MCF 10A (cell line): ENCODE measurements at places on chromosomes 2 and 18.

DNA sequence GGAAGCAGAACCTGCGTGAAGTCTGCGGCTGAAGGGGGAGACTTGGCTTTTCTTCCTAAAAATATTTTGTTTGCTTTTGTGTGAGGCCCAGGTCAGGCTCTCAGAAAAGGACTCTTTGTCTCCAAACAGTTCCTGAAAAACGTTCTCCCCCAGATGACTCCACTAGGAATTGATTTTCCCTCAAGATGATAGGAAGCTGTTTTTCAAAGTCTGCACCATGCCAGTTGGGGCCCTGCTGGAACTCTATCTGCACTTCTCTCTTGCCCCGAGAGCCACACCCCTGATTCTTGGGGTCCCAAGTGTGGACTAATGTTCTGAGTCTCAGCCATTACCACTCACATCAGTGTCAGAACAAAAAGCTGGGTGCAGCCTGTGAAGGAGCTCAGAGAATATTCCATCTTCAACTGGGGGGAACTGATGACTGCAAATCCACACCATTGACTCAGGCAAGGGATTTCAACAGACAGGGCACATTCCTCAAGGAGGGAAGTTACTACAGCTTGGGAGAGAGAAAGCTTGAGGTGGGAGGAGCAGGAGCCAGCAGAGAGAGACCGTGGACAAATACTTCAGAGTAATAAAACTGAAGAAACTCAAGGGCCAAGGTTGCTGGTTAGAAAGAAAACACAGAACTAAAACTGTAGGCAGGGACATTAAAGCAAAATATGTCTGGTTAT lies 768.3 kb downstream of the RNF144A start:
- DNase-seq: peak; percentile 31

GRCh38 chr2:217810260-217810659 lies 192.5 kb downstream of the TNS1 start:
- DNase-seq: no peak

GRCh38 chr2:96953611-96953978 lies 32.8 kb downstream of the FAM178B start:
- no peak for DNase-seq

- DNase-seq: peak; percentile 61
These were observed 34.5 kb downstream of the RAB31 start for GRCh38 chr18:9742524-9743131.

DNA sequence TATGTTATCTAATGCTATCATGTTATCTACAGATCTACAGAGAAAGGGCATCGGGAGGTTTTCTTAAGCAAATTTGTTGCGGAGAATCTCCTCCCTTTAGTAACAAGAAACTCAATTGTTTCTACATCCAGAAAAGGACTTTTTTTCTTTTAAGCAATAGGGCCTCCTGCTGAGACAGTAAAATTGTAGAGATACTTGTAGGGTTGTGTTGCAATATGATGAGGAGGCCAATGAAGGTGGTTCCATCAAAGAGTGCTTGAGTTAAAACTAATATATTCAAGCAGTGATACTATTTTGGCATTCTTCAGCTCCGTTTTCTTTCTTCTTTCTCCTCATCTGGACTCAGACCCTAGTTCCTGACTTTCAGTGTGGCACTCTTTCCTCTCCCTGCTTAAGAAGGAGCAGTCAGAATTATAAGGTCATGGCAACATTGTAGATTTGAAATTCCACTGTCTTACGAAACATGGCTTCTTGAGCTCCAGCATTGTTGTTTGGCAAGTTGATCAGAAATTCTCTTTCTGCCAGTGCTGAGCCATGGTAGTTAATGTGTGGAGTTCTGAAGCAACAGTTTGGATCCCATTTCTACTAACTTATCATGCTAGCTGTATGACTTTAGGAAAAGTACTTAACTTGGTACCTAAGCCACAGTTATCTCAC lies 202.0 kb upstream of the SLC14A2 start:
- DNase-seq: peak; percentile 44

GRCh38 chr2:175688243-175688642 lies 313.8 kb downstream of the LNPK start:
- DNase-seq: no peak

DNA sequence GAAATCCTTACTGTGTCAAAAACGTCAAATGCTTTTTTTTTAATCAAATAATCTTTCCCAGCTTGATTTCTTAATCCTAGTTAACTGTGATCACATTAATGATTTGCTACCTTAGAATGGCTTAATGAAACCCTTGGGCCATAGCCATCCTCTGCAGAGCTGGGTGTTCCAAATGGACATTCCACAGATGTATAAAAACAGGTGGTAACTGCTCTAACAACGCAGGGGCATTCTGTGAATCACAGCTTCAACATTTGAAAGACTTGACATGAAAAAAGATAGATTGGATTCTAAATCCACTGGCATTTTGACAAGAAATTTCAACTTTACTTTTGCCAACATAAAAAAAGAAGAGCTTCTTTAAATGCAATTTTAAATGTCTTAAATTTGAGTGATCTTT lies 69.8 kb upstream of the RASGRP3 start:
- no peak for DNase-seq

GRCh38 chr18:78826631-78827030 lies 153.0 kb upstream of the SALL3 start:
- DNase-seq: no peak

DNA sequence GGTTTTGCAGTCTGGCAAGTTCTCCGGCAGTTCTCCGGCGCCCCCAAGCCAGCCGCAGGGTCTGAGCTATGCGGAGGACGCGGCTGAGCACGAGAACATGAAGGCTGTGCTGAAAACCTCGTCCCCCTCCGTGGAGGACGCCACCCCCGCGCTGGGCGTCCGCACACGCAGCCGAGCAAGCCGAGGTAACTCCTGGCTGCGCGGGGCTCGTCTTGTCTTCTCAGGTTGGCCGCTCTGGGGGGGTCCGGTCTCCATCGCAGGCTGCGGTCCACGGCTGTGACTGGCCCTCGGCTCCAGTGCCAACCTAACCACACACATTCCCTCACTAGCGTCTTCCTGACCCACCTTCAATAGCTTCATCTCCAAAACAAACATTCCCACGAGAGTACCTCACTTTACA lies 68.2 kb downstream of the TPGS2 start:
- no peak for DNase-seq

- peak; percentile 65 for DNase-seq
These were observed 1178.5 kb upstream of the ACVR2A start for GRCh38 chr2:146666340-146666739.

DNA sequence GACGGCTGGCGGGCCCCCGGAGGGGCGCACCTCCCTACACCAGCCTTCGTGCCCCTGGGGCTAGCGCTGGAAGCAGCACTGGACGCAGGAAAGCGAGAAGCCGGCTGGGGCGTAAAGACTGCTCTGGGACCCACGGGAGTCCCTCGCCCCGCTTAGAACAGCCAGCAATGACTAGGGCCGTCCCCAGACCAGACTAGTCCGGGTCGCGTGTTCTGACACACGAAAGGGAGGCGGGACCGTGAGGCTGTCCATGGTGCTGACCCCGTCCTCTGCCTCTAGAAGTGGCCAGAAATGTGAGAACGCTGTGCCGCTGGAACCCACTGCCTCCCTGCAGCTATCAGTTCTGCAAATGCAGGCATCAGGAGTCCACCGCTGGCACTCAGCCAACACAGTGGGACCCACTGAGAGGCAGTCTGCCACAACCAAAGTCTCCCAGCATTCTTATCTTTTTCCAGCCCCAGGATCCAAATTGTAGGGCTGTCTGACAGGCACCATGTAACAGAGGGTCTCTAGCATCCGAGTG lies at the start of gene UCN:
TSS of gene UCN (minus strand) at position 87 of the 523 bp plus-strand sequence. CDS start 550 bp downstream, outside the sequence.
- no peak for DNase-seq

DNA sequence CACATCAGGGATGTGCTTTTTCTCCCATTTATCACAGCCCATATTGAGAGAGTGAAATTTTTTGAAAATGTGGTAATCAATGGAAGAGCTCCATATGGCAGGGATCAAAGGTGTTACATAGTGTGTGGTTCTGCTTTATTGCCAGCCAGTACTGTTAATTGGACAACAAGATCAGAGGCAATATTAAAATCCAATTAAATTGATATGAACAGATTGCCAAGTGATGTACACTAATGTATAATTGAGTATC lies 338.9 kb downstream of the BCL11A start:
- no peak for DNase-seq

DNA sequence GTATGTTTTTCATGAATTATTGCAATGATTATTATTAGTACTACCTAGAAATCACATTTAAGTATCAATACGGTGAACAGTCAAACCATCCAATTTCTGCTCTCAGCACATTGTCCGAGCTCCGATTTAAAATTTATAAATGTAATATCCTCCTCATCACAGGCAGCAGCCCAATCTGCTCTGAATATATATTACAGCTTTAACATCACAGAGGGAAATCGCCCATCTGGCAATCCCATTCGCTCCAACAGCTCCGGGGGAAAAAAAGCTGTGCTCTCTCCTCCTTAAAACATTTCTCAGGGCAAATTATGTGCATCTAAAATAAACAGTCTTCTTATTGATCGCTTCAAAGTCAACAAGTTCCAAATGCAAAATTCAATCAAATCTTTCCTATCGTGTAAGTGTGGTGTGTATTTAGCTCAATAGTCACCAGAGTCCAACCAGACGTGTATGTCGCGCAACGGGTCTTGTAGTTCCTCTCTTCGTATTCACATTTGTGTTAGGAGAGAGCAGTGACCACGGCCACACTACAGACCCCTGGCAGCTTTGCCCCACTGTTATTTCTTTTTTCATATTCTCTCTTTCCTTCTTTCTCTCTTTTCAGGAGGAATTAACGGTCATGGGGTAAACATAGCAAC lies 2.4 kb downstream of the FIGN start:
- DNase-seq: peak; percentile 47

GRCh38 chr2:47002480-47003381 lies 87.1 kb upstream of the MCFD2 start:
- no peak for DNase-seq

- peak; percentile 82 for DNase-seq
These were observed 60.6 kb downstream of the SLC16A14 start for GRCh38 chr2:230007931-230008707.

DNA sequence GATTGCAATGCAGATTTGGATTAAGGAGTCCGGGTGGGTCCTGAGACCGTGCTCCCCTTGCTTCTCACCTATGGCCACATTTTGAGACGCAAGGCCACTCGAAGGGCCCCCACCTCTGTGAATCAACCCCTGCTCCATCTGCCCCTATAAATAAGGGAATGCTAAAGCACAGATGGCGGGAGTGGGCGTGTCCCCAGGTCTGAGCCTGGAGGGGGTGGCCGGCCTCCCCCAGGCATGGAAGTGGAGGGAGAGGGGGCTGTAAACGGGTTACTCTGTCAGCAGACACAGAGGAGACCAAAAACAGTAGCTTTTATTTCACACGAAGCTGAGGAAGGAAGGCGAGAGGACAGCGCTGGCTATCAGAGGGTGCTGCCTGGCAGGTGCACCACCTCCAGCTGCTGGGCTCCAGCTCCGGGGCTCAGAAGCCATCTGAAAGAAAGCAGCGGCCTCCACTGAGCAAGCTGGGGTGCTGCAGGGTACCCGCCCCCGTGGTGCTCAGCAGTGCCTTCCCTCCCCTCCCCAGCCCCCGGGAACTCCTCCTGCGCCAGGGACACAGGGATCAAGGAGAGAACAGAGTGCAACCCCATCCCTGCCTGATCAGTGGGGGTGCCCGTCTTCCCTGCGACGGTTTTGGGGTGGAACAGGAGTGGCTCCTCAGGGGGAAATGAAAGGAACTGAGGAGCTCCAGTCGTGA lies 56.7 kb upstream of the RAB6C start:
- DNase-seq: peak; percentile 2

- peak; percentile 72 for DNase-seq
These were observed 133.9 kb downstream of the MAP4K4 start for GRCh38 chr2:101831351-101831865.

DNA sequence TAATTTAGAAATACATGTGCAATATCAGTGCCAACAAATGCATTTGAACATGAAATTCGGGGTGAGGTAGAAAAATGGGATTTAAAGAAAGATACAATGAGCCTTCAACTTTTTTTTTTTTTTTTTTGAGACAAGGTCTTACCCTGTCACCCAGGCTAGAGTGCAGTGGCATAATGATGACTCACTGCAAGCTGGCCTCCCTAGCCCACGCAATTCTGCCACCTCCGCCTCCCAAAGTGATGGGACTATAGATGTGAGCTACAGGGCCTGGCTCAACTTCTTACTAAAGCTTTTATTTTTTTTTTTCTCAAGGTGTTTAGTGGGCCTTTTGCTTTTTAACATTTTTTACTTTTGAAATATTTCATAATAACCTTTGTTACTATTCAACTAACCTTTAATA lies 365.6 kb downstream of the LRRTM4 start:
- no peak for DNase-seq

DNA sequence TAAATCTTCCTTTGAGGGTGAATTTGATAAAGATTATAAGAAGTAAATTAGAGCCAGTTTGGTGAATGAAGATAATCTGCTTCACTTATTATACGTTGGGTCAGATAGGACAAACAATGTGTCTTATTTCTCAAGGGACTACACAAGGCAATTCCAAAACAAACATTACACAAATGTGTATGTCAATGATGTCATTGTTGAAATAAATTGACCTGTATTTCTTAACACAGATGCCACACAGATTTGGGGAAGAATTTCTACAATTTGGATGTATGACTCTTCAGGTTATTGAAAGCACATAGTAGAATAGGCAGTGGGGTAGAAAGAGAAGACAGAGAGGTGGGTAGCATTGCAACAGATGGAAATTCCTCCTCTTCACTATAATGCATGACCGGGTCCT lies 6.9 kb upstream of the CRIM1 start:
- no peak for DNase-seq

DNA sequence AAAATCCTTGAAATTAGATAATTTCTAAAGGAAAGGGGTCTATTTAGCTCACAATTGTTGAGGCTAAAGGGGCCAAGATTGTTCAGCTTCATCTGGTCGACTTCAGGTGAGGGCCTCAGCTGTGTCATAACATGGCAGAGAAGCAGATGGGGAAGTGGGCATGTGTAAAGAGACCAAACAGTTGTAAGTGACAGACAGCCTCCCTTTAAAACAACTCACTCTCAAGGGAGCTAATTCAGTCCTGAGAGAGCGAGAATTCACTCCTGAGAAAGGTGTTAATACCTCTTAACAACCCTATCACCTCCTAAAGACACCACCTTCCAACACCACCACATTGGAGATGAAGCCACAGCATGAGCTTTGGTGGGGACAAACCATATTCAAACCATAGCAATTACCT lies 62.4 kb downstream of the KCMF1 start:
- DNase-seq: no peak

- peak; percentile 9 for DNase-seq
These were observed 156.8 kb downstream of the PAX3 start for GRCh38 chr2:222142027-222142426.

- DNase-seq: peak; percentile 54
These were observed 966 bp downstream of the ADCY3 start for GRCh38 chr2:24919037-24919505.

- DNase-seq: peak; percentile 47
These were observed 585 bp upstream of the MOB1A start for GRCh38 chr2:74179063-74179865.

GRCh38 chr2:67463810-67464209 lies 66.7 kb downstream of the ETAA1 start:
- DNase-seq: peak; percentile 97

GRCh38 chr2:116545286-116546068 lies 1269.0 kb upstream of the DDX18 start:
- DNase-seq: no peak

DNA sequence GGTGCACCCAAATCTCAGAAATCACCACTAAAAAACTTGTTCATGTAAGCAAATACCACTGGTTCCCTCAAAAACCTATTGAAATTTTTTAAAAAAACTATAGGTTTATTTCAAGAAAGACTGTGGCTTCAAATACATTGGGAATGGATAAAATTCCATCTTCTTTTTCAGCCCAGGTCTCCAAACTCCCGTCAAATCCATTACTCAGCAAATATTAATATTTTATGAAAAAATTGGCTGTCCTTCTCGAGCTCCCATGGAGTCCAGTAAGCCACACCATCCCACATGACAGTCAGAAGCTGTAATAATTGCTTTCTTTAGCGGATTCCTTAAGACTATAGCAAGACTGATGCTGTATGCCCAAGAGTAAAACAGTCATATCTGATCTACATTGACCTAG lies 204.4 kb upstream of the DOK6 start:
- no peak for DNase-seq
